ENCODE measurements at places on chromosomes 5 and 9.

DNA sequence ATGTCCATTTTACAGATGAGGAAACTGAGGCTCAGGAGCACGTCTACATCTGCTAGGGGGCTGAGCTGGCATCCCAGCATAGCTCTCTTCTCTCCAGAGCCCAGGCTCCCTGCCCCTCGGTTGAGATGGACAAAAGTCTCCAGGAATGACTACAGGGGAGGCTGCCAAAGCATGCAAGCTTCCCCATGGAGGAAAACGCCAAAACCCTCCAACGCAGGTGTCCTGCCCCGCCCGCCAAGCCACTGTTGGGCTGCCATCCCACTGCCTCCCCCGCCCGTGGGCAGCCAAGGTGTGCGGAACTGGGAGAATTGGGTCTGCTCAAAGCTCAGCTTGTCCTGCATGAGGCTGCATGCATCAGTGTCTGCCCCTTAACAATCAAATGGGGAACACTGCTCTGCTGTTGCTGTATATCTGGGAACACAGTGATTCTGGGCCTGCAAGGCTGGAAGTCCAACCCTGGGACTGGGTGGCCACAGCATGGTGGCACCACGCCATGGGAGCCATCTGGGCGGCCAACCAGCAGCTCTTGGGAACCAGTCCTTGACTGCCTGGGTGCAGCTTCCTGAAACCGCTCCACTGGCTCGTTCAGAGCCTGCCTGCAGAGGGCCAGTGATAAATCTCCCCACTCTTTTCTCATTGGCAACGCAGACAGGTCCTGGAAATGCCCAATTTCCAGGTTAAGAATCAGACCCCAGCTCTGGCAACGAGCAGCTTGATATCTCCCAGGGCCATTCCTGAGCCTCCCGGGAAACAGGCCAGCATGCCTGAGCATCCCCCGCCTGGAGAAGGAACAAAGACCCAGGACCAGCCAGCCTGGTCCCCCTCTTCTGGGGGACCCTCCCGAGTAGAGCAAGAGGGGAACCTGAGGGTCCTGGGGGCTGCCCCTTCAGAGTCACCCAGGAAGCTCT, 3.5 kb downstream of the RALGDS start:
- peak; percentile 69 for DNase-seq

GRCh38 chr5:181185560-181185959, 19.4 kb downstream of the TRIM7 start:
- DNase-seq, result no peak

GRCh38 chr5:135843571-135844337, 9.3 kb downstream of the SLC25A48 start:
- peak; percentile 55 for DNase-seq

DNA sequence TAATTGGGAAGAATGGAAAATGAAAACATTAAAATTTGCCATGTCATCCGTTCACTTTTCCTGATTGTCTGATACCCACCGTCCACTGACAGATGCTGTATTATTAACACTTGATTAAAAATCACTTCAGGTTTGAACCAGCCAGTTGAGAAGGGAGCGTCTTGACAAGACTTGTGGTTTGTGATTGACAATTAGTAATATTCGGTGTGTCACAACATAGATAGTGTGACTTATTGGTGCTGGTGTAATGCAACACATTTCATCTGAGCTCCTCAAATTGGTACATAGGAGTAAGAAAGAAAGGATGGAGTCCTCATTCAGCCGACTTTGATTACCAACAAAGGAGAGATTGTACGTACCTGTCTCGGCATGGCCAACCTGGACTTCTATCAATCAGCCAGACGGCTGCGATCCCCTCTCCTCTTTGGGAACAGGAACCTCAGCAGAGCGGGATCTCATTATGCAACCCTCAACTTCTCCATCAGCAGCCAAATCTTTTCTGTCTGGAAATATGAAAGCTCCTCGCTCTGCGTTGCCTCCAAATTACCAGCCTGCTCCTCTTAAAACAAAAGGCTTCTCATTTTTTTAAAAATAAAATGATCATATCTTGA, 211.7 kb upstream of the MVB12B start:
- no peak for DNase-seq

DNA sequence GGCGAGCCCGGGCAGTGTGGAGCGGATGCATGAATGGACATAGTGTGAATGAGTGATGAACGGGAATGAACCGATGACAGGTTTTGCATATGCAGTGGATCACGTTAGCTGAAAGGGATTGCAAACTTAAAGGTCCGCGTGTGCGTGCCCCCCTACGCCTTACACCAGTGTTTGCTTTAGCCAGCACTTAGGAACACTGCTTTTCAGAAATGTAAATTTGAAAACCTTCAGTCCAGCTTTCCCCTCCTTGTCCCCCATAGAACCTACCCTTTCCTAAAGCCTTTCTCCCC, 692 bp downstream of the PSAT1 start:
- DNase-seq, result no peak

- no peak for DNase-seq
Observed at GRCh38 chr5:174922955-174923354, 198.6 kb downstream of the MSX2 start.

GRCh38 chr5:28691526-28691925, 1653.1 kb upstream of the CDH9 start:
- no peak for DNase-seq

GRCh38 chr5:60402161-60402785, 297.7 kb downstream of the DEPDC1B start:
- DNase-seq, result no peak

Measured in nucleus accumbens (tissue), 56 donors.